ENCODE measurements at places on chromosomes 2 and 18. TPM values are rescaled to one million over a fixed set of nuclear protein-coding genes. Genes with fewer than 3 reads are reported as not detected.

DNA sequence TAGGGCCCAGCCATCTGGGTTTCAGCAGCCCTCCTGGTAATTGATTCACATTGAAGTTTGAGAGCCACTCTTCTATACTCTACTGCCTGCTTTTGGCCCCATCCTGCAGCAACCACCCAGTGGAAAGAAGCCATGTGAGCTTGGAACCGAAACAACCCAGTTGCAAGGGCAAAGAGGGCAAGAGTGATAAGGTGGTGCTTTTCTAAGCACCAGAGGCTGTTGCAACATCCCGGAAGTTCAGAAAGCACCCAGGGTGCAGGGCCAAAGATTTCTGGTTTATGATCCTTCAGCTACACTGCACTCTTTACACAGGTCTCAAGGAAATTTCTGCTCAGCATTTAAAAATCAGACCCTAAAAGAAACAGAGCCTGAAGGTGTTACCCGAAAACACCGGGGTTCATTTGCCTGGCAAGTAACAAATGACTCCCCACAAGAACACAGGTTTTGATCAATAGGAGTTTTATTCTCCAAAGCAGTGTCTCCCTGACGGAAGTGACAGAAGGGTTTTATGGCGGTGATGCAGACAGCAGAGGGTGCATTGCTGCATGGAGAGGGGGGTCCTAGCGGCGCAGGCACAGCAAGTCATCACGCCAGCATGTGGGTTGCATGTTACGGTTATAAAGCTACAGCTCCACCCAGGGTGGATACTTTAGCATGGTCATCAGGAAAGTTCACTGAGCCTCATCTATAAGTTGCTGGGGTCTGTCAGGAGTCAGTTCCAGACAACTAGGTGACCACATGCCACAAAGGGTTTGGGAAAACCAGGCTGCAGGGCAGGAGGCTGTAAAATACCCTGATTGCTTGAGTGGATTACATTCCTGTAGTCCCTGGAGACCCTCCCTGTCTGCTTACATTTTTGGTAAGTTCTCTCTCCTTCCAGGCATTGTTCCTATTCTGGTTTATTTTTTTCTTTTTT is 28.8 kb upstream of the TMEM37 start:
- DNase-seq: no peak

GRCh38 chr2:8611700-8612099 is 70.2 kb upstream of the ID2 start:
- no peak for DNase-seq

DNA sequence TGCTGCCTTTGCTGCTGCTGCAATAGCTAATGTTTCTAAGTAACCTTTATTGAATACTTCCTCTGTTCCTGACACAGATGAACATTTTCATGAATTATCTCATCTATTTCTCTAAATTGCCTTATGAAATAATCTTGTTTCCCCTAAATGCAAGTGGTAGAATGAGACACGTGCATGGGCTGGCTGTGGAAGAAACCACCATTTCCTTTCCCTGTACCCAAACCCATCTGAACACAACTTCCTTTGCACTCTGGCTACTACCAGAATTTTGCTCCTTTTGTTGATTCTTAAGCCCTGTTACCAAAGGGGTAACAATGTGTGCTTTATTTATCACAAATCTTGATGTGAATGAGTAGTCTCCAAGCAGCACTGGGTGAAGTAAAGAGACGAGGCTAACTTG is 29.2 kb downstream of the AKAIN1 start:
- DNase-seq: no peak

DNA sequence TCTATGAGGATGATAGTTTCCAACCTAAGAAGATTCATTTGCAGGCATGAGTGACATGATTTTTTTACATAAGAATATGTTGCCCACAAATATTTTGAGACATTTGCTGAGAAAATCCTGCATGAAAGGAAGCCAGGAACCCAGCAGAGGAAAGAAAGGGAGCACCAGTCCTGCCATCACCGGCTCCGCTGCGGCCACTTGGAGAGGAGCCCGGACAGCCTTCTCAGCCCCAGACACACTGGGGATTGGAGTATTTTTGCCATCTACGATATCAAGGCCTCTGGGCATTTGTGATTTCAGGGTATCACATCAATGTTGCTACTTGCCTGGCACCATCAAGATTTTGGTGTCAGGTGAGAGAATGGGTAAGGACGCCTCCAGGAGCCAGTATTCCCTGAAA is 228.3 kb downstream of the PTGR3 start:
- no peak for DNase-seq

GRCh38 chr2:73862987-73863386 is 29.8 kb upstream of the ACTG2 start:
- no peak for DNase-seq

DNA sequence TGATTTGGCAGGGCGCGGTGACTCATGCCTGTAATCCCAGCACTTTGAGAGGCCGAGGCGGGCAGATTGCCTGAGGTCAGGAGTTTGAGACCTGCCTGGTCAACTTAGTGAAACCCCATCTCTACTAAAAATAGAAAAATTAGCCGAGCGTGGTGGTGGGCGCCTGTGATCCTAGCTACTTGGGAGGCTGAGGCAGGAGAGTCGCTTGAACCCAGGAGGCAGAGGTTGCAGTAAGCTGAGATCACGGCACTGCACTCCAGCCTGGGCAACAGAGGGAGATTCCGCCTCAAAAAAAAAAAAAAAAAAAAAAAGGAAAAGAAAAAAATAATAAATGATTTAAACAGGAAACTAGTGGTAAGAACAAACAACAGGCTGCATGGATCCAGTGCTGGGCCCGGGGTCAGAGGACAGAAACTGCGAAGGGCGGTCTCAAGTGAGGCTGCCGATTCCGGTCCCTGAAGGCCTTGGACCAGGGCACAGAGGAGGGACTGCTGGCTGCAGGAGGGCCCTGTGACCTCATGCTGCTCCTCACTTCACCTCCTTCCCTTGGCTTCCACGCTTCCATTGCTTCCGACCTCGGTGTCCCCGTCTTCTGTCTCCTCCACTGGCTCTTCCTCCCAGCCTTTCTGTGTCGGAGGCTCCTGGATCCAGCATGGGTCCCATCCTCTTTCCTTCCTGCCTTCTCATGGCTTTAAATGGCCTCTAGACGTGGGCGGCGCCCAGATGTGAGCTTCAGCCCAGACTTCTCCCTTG is 2.1 kb upstream of the GRHL1 start:
- DNase-seq: no peak

GRCh38 chr2:201631041-201631440 is 12.3 kb downstream of the TMEM237 start:
- DNase-seq: no peak

GRCh38 chr18:36760598-36760997 is 68.2 kb downstream of the TPGS2 start:
- no peak for DNase-seq

DNA sequence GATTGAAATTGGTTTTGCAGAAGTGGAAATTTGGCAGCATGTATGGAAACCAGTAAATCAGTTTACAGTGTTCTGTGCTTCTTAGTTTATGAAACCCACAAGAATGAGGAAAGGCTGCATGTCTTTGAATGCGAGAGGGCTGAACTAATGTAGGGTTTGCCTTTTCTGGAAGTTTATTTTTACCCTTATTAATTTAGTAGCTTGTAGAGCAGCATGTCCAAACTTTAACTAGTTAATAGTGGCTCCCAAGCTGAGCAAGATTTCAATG is 50.4 kb downstream of the LDLRAD4 start:
- DNase-seq: no peak

GRCh38 chr2:100928235-100928634 is 73.9 kb upstream of the RPL31 start:
- DNase-seq: no peak

DNA sequence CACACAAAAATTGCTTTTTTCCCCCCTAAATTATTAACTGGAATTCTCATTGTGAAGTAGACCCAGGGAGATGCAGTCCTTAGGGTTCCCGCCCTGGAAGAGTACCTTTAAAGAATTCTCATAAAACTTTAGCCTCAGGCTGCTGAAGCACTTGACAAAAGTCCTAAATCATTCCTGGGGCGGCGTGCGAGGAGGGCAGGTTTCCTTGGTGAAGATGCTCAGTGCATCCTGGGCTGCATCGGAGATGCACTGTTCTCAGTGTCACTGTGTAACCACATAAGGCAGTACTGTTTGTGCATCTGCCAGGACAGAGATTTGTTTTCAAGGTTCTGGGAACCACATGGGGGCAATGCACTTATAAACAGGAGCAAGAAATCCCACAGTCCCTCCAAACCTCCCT is 62.6 kb downstream of the ZNF236 start:
- DNase-seq: no peak

DNA sequence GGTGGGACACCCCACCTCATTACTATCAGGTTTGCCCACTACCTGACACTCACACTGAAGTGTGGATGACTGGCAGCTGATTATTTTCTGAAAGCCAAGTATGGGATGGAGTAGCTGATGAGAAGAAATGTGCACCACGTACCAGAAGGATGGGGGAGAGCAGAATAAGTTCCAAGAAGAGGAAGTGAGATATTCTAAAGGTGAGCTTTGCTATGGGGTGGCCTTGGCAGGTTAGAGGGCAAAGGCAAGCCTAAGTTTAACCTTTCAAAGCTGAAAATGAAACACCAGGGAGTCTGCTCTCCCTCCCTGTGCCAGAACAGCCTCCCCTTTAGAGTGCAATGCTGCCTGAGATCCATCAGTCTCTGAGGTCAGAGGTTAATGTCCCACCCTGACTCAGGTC is 196.1 kb upstream of the OSR1 start:
- DNase-seq: no peak

DNA sequence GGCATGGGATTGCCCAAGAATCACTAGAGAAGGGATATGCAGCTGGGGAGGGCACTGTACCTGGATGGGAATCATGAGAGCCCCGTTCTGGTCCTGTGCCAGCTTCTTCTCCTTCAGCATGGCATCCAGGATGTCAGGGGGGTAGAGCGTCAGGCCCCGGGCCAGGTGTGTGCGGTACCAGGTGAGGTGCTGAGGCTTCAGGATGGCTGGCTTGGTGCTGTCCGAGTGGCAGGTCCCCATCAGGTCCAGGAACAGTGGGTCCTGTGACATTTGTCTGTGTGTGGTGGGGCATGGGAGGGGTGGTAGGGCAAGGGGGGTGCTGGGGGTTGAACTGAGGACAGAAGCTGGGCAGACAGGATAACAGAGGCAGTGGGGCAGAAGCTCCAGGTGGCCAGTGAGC is 13.2 kb downstream of the CFAP65 start:
- DNase-seq: no peak

DNA sequence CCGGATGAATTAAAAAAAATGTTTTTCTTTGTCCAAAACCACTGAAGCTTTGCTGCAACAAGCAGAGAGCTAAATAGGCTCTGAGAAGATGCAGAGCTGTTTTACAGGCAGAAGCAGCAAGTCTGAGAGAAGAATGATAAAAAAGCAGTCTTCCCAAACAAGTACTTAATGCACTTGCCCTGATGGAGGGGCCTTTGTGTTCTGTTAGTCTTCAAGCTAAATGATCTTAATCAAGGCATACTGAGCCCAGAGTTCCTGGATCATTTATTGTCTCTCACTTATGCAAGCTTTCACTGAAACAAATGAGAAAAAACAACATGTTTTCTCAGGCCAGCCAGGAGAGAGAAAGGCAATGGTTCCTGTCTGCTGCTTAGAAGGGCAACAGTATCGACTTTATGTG is 152.5 kb downstream of the CLIP4 start:
- DNase-seq: no peak

DNA sequence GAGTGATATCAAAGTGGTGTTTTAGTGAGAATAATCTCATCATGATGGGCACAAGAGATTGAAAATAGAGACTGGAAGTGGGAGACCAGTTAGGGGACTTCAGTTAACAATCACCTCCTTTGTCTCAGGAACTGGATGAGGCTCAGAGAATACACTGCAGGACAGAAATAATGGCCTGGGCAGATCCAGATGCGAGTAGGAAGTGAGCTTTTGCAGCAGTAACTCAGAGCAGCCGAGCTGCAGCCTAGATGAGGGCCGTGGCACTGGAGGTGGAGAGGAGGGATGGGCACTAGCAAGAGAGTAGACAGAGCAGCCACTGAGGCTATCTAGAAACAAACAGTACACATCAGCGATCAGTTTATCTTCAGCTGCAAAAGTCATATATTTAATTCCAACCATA is 48.6 kb downstream of the CYB5A start:
- no peak for DNase-seq

GRCh38 chr2:128793404-128793803 is 474.7 kb upstream of the HS6ST1 start:
- DNase-seq: no peak

- DNase-seq: no peak
Observed at GRCh38 chr2:65351234-65351947, 81.0 kb downstream of the SPRED2 start.

- DNase-seq: no peak
Observed at GRCh38 chr18:13532406-13533075, 193.8 kb downstream of the FAM210A start.

DNA sequence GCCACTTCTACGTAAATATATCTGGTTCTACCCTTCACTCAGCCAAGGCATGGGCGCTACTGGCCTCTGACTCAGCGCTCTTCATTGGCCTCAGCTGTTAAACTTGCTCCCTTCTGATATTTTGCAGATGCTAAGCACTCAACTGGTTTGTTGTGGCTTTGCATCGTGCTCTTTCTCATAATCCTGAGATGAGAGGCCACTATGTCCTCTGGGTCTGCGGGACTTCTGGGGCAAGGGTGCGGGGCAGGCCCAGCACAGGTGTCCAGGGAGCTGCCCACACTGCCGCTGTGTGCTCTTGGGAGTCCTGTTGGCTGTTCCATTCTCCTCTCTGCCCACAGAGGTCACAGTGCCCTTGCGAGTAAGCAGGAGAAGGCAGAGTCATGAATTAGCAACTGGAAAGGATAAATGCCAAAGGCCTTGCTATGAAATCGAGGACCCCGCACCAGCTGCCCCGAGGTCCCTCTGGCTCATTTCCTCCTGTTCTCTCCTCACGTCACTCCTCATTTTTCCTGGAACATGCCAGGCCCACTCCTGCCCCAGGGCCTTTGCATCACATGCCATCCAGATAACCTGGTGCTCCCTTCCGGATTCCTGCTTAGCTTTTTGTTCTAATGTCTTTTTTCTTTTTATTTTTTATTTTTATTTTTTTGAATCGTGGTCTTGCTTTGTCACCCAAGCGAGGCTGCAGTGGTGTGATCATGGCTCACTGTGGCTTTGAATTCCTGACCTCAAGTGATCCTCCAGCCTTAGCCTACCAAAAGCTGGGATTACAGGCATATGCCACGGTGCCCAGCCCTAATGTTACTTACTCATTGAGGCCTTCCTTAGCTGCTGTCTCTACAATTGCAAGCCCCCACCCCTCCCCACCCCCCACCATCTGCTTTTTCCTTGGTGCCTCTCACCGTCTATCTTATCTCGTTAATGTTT is 34.9 kb upstream of the MAT2A start:
- DNase-seq: no peak

- DNase-seq: no peak
Observed at GRCh38 chr2:185279999-185280398, 458.6 kb upstream of the FSIP2 start.

GRCh38 chr2:108605947-108606346 is 71.7 kb downstream of the LIMS1 start:
- no peak for DNase-seq

Gene FSIP2
- 0.27 TPM for total RNA-seq

Gene HOXD13
- total RNA-seq: not detected

Gene MC2R
- total RNA-seq: not detected

Gene KDM3A
- 37.7 TPM for total RNA-seq

Gene PECR
- 6.0 TPM for total RNA-seq

Gene QPCT
- 0.90 TPM for total RNA-seq

Gene GPR45
- not detected for total RNA-seq

Gene ACADL
- 0.66 TPM for total RNA-seq

Gene FEV
- total RNA-seq: not detected

Measured in heart right ventricle (tissue), 16 donors.